ENCODE measurements at places on chromosomes 6 and 20.

GRCh38 chr6:167493976-167494697, 169.3 kb downstream of the TTLL2 start:
- DNase-seq, result peak; percentile 67

DNA sequence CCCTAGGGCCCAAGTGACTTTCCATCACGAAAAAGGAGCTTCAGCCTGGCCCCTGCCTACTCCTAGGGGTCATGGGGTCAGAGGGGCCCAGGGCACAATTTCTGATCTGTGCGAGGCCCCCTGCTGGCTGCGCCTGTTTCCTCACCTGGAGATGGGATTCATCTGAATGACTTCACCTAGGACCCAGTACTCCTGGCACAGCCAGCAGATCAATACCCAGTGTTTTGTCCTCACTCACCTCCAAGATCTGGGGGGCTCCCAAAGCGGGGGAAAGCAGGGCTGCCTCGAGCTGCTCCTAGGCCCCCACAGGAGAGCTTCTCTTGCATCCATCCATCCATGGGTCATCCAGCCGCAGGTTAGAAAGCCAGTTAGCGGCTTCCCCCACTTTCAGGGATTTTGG, 33.8 kb downstream of the CD40 start:
- DNase-seq, result no peak

DNA sequence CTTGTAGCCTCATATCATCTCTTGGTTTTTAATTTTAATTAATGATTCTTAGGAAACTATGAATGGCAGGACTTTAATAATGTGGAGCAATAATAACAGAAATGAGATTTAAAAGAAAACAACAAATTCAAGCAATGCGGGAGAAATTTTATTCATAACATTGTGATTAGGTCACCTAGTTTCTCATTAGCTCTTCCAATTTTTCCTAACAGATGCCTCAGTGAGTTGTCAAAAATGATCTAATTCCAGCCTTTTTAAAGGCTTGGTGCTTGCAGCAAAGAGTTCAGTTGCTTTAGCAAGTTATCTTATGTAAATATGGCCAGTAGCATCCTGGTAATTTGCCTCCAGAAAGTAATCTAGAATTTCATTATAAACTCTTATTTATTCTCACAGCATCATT, 20.4 kb downstream of the PDE7B start:
- no peak for DNase-seq

DNA sequence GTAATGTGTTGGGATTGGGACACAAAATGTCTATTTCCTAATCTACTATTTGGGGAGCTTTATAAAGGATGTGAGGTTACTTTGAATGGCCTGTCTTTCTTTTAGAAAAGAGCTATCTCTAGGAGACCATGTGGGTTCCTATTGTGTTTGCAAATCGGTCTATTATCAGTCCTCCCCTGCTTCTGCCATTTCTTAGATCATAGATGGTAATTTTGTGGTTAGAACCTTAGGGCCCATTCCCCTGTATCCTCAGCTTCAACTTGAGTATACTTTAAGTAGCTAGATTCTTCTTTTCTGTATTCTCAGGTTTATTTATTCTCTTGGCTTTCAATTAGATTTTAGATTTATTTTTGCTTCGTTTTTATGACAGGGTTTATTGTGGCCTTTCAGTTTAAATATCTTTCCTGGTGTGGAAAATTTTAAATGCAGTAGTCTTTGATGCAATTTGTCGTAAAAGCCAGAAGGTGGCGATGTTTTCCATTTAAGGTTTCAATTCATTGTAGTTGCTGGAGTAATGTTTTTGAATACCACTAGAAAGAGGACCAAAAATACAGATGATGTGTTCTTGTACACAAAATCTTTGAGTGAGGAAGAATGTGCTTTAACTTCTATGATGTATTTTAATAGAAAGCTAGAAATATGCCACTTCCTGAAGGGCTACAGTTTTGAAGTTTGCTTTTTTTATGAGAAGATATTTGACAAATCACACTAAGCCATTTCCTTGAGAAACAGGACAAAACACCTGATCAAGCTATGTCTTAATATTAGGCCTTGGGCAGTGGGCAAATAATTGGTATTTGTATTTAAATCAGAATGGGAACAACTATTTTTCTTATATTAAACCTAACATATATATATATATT, 20.3 kb downstream of the TBPL1 start:
- DNase-seq, result no peak

- DNase-seq, result no peak
Measured at GRCh38 chr6:134233180-134233955, 84.5 kb downstream of the SGK1 start.

DNA sequence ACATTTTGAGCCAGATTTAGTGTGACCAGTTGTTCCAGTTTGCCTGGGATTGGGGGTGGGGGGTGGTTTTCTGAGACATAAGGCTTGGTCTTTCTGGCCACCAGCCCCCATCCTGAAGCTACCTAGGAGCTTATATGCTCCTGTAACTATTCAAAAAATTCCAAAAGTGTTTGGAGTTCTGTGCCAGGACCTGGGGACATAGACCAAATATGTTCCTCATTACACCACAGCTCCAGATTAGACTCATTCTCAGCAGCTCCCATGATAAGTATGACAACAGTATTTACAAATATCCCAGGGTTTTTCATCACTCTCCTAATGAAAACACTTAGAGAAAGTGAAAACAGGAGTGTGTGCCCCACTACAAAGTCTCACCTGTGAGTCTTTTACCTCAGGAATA, 37.8 kb upstream of the RNF144B start:
- no peak for DNase-seq

GRCh38 chr6:28751963-28752350, 171.8 kb downstream of the TRIM27 start:
- DNase-seq, result no peak

DNA sequence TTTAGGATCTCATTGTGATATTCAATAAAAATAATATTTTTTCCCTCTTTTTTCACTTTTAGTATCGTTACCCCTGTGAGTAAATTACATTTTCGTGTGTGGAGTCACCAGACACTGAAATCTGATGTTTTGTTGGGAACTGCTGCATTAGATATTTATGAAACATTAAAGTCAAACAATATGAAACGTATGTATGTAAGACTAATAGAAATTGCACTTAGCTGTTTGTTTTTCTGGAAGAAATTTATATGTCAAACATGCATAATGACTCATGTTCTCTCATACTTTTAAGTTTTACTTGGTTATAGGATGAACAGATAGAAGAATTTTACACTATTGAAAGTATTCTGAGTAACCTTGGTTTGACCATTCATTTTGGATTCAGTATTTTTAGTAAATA, 49.4 kb downstream of the ITCH start:
- no peak for DNase-seq

DNA sequence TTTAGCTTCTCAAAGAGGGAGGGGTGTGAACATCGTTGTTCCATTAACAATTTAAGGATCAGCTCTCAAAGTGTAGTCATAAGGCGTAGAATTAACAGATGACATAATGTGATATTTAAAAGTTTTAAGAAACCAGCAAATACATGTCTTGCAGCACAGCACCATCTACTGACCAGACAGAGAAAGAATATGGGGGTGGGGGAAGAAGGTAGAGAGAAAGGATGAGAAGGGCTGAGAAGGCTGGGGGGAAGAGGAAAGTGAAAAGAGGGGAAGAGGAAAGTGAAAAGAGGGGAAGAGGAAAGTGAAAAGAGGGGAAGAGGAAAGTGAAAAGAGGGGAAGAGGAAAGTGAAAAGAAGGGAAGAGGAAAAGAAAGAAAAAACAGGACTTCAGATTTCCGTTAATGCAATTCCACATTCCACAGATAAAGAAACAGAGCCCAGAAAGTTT, 80.9 kb downstream of the HAO1 start:
- DNase-seq, result peak; percentile 32

DNA sequence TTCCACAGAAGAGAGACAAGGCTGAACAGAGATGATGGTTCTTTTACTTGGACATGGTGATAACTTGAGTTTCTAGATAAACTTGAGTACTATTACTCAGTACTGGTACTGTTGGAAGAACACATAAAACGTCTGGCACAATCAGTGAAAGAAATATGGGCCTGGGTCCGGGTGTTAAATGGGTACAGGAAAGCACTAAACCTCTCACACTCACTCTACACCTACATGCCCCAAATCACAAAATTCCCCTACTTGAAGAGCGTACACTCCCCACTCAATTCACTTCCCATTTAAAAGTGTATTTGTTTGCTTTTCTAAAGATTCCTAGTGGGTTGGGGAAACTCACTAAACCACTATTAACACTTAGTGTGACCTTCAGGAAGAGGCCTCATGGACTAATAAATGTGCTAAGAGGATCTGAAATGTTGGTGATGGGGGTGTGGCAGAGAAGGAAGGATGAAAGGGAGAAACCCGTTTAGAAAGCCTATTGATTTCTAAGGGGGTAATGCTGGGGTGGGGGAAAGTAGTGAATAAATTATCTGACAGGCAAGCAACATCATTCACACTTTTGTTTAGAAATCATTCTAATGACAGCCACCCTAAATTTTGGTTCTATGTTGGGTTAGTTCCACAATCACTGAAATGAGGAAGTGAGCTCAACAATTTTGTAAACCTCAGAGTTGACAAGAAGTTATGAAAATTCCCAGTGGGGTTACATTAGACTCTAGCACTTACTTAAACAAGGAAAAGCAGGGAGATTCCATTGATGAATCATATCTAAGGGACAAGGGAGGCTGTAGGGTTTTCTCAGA, 222.6 kb upstream of the MARCKS start:
- DNase-seq, result no peak

DNA sequence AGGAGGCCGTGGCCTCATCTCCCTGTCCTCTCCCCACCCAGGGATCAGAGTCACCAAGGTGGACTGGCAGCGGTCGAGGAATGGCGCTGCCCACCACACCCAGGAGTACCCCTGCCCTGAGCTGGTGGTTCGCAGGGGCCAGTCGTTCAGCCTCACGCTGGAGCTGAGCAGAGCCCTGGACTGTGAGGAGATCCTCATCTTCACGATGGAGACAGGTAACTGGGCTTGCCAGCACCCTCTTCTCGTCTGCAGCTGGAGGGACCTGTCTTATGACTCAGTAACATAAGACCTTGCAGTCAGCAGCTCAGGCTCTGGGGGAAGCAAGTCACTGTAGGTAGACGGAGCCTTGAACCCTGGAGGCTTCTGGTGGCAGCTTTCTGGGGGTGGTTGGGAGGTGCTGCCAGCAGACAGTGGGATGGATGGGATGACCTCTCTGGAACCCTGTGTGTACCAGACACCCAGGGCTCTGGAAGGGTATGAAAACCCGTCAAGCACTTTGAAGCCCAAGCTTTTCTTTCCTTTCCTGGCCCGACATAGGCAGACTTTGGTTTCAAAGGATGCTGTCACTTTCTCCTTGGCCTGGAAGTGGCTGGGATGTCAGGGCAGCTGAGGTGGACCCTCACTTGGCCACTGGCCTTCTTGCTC, 13.8 kb downstream of the TGM6 start:
- no peak for DNase-seq

- DNase-seq, result no peak
Measured at GRCh38 chr20:58005581-58006345, 222.7 kb downstream of the ANKRD60 start.

DNA sequence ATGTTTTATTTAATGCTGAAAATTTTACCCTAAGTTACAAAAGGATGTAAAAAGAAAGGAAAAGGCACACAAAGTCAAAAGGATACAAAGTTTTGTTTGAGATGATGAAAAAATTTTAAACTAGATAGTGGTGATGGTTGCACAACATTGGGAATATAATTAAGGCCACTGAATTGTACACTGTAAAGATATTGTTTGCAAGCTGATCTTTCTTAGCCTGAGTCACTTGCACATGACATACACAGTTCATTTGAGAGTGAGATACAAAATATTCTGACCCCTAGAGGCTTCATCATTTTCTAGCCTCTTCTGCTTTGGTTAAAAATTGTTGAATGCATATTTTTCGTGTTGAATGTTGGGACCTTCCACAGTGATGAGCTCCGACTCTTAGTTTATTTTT, 462.6 kb downstream of the HDGFL1 start:
- no peak for DNase-seq

GRCh38 chr6:125835221-125835744, 44.5 kb downstream of the NCOA7 start:
- no peak for DNase-seq

DNA sequence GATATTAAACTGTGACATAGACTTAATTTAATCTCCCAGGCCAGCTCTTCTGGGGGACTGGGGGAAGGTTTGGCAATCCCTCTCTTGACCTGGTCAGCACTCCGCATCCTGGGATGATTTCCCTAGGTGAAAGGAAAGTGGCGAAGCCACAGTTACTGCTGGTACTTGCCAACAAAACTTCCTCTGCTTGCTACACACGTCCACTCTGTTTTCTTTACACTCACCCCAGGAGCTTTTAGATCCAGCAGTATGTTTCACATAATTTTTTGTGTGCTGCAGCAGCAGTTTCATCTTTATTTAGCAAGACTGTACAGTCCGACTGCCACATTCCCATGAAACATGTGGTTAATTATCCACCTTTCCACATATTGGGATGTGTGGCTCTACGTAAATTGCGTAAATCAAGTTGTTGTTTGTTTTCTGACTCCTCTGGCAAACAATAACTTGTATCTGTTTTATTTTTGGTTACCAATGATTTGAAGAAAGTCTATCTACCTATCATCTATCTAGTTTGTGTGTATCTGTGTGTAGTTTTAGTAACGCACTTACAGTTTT, 284.0 kb downstream of the PHF3 start:
- DNase-seq, result no peak

DNA sequence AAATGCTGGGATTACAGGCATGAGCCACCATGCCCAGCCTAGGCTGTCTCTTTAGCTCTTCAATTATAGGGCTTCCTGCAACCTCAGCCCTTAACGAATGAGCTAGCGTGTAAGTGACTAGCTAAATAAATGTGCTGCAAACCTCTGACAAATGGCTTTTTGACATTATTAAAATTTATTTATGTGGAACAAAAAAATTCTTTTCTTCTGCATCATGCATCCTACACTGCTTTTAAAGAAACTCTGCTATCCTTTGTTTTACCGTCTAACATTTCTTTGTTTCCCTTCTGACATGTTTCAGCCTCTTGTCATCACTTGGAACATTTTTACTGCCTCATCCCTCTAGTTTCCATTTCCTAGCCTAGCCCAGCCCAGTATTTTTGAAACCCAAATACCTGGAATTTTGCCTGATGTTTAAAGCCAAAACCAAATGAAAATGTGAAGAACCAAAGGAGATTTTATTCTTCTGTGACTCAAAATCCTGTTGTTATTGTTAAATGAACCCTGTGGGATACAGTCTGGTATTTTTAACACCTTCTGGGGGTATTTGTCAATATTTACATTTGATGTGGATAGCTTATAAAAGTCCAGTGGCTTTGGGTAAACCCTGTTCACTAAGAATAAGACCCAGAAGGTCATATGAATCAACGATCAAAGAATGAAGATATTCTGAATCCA, 9.5 kb downstream of the NT5E start:
- DNase-seq, result no peak

Data from femur (tissue), 1 donor.